Mesothelial cell of epicardium (in vitro differentiated cells): ENCODE measurements at places on chromosomes 13 and 19.

GRCh38 chr19:18096258-18096657 lies 1.3 kb upstream of the MAST3 start:
- no peak for DNase-seq

- peak; percentile 70 for DNase-seq
These were observed at the start of gene ZNF606 for GRCh38 chr19:58002384-58003173. Gene ZNF606, minus strand, starts transcription at chr19:58002820. Its CDS starts 1,501 bp downstream, at chr19:58001319.

- DNase-seq: no peak
These were observed 5.7 kb downstream of the PGPEP1 start for GRCh38 chr19:18346091-18346490.

GRCh38 chr19:11921852-11922495 lies 2.9 kb upstream of the ZNF700 start:
- no peak for DNase-seq

DNA sequence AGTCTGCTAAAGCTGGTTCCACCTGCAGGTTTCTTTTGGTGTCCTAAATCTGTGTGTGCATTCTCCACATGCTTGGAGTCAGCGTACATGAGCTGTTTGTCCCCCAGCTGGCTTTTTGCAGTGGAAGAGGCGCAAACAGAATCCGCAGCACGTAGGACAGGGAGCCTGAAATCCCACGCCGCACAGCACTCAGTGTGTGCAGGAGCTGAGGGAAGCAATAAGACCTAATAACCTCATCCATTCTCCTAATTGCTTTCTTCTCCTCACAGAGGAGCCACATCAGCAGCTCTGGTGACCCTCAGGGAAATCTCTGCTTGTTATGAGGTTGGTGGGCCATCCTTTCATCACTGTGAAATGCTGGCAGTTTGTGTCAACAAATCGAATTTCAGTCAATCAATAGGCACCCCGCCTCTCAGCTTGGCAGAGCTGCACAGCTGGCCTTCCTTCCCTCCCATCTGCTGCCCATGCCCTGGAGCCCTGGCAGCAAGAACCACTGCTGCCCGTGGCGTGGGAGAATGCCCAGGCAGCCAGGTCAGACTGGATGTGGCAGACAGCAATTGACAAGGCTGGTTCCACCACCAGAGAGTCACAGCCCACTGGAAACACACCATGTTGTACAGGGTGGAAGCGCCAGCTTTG lies 136.7 kb downstream of the ZDHHC20 start:
- DNase-seq: no peak

GRCh38 chr13:43876366-43876765 lies 3.2 kb downstream of the CCDC122 start:
- no peak for DNase-seq

- no peak for DNase-seq
These were observed 8.1 kb downstream of the CHST8 start for GRCh38 chr19:33629826-33630375.

GRCh38 chr19:46911456-46911855 lies 50.7 kb downstream of the ARHGAP35 start:
- no peak for DNase-seq

DNA sequence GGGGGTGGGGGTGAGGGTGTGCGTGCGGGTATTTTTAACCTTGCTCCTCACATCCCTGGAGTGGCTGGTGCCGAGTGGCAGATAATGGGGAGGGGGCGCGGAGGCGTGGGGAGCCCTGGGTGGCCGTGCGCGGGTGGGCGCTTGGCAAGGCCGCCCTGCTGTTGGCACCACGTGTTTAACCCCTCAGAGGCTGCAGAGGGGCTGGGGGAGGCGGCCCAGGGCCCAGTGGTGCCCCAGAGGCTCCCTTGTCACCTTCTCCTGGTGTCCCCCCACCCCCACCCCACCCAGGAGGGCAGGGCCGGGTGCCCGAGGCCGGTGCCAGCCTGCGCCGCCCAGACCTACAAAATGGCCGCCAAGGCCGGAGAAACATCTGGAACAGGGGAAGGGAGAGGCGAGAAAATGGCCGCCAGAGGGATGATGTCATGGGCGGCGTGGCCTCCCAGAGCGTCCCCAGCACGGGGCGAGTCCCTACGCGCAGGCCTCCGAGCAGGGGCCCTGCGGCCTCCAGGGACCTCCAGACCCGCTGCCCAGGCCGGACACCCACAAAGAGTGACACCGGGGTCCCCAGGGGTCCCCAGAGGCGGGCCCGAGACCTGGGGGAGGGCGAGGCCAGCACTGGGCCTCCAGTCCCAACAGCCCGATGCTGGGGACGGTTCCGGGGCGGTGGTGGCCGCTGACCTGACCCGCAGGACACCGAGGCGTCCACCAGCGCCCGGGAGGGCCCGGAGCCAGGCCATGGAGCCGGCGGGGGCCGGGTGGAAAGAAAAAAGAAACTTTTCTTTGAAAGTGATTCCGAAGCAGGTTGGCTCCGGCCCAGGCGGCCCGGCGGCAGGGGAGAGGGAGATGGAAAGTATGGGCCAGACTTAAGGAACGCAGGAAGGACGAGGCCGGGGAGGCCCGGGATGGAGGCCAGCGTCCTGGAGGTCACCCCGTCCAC lies 38.2 kb downstream of the NFIC start:
- DNase-seq: no peak

DNA sequence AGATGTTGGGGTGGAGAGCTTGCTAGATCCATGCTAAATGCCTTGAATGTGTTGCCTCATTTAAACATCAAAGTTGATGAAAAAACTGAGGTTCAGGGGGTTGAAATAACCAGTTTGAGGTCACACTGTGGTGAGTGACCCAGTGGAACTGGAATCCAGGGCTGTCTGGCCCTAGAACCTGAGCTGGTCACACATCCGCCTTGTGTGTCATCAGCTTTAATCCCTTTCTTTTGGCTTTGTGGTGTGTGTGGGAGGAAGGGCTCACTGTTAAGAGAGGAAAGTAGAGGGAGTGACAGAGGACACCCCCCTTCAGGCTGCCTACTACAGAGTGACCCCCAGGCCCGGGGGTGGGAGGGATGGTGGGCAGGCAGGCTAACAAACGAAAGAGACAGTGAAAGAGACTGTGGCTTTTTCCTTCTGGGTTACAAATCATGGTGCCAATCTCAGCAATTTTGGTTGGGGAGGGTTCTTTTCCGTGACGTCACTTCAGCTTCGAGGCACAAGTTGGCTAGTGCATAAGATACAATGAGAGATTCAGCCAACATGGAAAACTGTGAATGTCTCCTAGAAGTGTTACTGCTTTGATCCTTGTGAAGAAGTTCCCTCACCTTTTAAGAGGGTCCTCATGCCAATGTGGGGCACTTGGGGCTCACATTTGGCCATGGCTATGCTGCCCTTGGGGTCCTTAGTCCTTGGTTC lies 164.9 kb downstream of the DLEU7 start:
- DNase-seq: no peak

- DNase-seq: no peak
These were observed 108.7 kb upstream of the VSTM2B start for GRCh38 chr19:29417048-29417447.

DNA sequence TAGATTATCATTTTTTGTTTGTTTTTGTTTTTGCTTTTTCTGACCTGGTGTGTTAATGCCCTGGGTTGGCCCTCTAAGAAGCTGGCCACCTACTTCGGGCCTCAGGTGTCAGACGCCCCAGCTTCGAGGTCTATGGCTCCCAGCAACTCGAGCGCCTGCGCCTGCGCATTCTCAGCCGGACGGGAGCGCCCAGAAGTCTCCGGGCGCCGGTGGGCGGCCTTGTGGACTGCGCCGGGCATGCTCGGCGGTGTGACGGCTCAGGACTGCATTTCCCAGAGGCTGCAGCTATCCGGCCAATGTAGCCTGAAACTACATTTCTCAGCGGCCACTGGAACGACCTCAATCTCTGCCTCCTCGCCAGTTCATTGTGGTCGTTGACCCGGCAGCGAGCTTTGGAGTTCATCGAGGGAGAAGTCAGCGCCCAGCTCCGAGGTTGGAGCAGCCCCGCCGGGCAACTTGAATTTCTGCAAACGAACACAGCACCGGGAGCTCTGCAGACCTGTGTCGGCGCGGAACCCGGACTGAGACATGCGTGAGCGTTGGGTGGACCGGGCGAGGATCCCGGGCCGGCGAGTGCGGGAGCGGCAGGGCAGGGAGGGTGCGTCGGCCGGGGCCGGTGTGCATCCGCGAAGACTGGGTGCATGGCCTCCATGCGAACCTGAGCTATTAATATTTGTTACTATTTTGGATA lies at the start of gene ZNF30:
Gene ZNF30, plus strand, starts transcription at position 219 of the 691 bp plus-strand sequence. CDS start 3,045 bp downstream, outside the sequence.
- DNase-seq: peak; percentile 77

DNA sequence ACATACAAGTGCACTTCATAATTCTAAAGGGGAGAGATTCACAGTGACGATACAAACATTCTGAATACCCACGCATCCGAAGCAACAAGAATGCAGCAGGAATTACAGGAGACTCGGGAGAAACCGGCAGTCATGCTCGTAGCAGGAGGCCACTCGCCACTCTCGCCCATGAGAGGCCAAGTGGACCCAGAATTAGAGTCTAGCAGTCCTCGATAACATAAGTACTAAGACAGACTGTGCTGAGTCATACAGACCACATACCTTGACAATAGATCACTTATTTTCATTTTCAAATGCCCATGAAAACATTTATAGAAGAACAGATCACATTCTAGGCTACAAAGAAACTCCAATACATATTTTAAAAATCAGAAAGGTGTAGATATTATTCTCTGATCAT lies 299.1 kb upstream of the TSHZ3 start:
- no peak for DNase-seq

GRCh38 chr19:6894313-6894712 lies 6.9 kb downstream of the ADGRE1 start:
- DNase-seq: no peak

- no peak for DNase-seq
These were observed 99.0 kb downstream of the ZNF429 start for GRCh38 chr19:21604351-21604926.

DNA sequence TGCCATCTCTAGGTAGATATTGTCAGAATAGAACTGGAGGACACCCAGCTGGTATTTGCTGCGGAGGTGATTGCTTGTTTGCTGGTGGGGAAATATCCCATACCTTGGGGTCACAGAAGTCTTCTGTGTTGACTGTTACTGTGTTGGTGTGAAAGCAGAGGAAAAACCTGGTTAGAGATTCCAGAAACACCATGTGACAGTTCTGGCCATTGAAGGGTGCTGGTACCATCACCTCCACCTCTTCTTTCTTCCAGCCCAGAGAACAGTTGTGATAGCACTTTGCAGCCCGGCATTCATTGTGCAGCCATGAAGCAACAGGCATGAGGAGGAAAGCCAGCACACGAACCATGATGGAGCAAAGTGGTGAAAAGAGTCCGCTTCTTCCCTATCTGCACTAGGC lies 4.9 kb upstream of the LHFPL6 start:
- no peak for DNase-seq

GRCh38 chr13:42874221-42874620 lies 92.8 kb downstream of the FAM216B start:
- DNase-seq: no peak

DNA sequence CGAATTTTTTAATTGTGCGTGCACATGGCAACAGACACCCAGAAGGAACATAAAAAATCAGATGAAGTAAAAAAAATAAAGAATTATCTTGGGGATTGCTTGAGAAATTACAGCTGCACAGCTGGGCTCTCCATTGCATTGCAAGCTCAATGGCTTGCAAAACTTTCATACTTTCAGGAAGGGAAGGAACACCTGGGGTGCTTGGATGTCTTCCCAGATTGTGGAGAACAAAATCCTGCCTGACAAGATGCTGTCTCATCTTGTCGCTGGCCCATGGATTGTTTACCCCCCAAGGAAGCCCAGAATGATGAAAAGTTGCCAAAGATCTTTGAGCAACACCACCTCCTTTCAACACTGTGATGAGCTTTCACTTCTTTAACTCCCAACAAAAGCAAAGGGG lies 11.0 kb upstream of the CASP14 start:
- DNase-seq: no peak

DNA sequence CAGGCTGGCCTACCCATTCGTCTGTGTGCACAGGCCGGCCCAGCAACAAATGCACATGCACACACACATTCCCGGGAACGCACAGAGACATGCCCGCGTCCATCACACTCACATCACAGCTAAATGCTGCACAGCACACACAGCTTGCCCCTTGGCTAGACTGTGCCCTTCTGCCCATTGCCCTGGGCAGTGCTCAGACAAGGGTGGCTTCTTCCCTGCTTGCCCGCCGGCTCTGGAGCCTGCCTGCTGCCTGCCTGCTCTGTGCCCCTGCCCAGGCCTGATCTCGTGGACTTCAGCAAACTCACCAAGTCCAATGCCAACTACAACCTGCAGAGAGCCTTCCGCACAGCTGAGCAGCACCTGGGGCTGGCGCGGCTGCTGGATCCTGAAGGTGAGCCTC lies 30.4 kb downstream of the SPTBN4 start:
- no peak for DNase-seq
